COR-L47 (cell line): ENCODE measurements at places on chromosomes 2 and 18.

GRCh38 chr2:218961229-218961628 is 1.8 kb downstream of the CDK5R2 start:
- no peak for DNase-seq

- DNase-seq, result no peak
These were observed 608.7 kb upstream of the REG3G start for GRCh38 chr2:78416625-78417300.

DNA sequence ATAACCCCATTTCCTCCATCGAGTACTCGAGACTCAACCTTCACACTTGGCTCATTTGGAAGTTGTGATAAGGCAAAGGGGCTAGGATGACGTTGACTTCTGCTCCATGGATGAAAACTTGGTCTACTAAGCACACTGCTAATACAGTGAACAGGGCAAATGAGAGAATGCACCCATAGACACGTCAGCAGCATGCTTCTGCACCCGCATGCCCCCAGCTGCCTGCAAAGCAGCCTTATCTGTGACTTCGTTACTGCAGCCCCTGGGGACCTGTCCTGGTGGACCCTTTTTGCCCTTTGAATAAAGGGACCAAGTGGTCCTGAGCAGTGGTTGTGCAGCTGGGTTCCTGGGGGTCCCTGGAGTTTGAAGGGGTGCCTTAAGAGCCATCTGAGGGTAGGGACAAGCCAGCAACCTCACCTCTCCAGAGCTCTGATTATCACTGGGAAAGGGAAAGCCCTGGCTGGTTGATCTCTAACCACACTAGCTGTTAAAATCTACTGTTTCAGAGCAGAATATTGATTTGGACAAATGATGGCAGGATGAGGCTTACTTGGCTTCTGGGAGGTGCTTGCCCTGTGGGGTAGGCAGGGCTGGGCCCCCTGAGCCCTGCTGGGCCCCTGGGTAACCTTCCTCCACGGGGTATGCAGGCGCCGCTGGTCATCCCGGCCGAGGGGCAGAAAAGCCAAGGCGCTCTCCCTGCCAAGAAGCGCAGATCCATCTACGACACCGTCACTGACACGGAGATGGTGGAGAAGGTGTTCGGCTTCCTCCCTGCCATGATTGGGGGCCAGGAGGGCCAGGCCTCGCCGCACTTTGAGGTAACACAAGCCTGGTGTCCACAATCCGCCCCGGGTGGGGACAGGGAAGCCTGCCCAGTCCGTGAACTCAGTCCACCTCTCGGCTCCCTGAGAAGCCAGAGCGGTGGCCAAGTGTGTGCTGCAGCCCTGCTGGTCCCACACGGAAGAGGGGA is 37.6 kb upstream of the GPR17 start:
- DNase-seq, result no peak

DNA sequence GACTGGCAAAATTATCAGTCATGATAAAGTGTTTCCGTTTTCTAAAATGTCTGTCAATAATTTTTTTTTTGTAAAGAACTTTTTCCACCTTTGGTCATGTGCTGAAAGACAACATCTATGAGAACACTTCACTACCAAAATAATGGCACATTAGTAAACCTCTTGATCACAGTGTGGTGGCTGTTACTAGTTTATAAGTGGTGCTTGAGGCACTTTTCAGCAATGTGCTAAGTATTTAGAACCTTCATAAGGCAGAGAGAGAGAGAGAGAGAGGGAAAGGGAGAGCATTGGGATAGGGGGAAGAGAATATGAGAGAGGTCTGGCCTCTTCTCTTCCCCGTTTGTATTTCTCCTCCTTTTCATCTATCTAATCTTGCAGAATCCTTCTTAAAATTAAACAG is 1.1 kb upstream of the NYAP2 start:
- no peak for DNase-seq

DNA sequence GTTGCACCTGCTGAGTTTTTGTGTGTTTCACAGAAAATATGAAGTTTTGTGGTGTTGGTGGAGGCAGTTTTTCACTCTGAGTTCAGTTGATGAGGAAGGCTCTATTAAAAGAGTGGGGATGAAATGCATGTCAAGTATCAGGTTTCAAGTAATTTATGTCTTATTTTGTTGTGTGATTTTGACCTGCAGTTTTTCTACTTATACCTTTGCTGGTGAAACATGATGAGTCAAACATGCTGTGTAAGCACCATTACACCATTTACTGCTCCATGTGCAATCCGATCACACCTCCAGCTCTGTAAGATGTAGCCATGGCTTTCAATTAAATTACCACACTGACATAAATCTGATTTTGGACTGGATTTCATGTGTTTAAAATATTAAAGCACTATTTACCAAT is 174.5 kb upstream of the ZEB2 start:
- DNase-seq, result no peak

DNA sequence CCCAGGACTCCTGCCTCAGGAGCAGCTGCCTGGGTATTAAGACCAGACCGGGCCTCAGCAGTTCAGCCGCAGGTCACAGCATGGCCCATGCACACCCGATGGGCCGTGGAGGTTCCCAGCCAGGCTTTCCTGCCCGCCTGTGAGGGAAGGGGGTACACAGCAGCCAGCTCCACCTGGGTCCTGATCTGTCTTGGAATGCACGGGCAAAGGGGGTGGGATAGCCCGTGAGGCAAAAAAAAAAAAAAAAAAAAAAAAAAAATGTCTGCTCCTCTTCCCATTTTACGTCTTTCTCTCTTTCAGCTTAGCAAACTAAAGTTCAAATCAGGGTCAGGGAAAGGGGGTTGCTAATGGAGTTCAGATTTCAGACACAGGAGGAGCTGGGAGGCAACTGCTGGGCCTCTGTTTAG is 385.2 kb downstream of the TNS1 start:
- DNase-seq, result no peak

DNA sequence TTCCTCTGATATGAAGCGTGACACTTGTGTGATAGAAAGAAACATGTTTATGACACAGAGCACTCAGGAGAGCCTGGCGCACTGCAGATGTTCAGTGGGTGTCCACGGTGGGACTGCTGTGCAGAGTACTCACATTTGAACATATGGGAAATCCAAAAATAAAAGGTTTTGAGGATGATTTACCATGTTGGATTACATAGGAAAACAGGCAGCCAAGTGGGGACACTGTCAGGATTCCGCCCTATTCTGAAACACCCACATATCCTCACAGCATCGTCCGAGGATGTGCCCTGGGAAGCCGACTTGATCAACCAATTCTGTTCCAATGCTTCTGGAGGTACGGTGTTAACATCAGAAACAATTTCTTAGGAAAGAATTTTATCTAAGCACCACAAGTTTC is 263.7 kb downstream of the TGIF1 start:
- DNase-seq, result no peak

DNA sequence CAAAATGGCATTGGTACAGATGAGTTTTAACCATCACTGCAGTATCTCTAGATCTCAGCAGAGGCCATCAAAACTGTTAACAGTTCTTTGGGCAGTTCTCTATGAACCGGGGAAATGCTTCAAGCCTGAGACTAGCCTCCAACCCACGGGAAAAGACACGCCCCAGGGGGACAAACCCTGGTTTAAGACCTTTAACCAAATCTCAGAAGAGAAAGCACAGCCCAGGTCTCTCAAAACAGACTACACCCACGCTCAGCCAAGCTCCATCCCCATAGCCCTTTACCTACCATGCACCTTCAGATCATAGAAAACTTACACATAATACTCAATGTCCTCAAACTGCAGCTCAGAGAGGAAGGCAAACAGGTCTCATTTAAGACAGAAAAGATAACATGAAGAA is 78.3 kb downstream of the TMEM163 start:
- DNase-seq, result no peak
